Progenitor cell of endocrine pancreas (in vitro differentiated cells): ENCODE measurements at places on chromosomes 16 and 17. TPM values are rescaled to one million over a fixed set of nuclear protein-coding genes. Genes with fewer than 3 reads are reported as not detected.

Gene KRTAP1-5
- total RNA-seq = not detected in 2 replicates

Gene SLFN14
- total RNA-seq = not detected in 2 replicates

Gene GPT2
- total RNA-seq = 93.1 and 99.5 TPM in 2 replicates

Gene EIF3CL
- 74.0 and 106 TPM in 2 replicates for total RNA-seq

DNA sequence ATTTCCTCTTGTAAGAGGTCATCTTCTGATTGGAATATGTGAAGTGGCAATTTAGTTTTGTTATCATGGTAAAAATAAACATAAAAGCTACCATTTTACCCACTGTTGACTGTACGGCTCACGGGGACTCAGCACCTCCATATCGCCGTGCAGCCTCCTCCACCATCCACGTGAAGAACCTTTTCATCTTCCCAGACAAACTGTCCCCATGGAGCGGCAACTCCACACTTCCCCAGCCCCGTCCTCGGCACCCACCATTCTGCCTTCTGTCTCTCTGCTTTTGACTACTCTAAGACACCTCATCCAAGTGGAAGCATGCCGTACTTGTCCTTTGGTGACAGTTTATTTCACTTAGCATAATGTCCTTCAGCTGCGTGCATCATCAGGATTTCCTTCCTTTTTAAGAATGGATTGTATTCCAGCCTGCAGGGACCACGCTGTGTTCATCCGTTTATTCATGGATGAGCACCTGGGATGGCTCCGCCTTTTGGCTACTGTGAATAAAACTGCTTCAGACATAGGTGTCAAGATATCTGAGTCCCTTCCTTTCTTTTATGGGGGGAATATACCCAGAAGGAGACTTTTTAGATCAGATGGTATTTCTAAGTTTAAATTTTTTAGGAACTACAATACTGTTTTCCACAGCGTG lies 14.3 kb downstream of the FBXO31 start:
- no peak for DNase-seq

GRCh38 chr17:67258821-67259468 lies 13.9 kb upstream of the HELZ start:
- DNase-seq = no peak

DNA sequence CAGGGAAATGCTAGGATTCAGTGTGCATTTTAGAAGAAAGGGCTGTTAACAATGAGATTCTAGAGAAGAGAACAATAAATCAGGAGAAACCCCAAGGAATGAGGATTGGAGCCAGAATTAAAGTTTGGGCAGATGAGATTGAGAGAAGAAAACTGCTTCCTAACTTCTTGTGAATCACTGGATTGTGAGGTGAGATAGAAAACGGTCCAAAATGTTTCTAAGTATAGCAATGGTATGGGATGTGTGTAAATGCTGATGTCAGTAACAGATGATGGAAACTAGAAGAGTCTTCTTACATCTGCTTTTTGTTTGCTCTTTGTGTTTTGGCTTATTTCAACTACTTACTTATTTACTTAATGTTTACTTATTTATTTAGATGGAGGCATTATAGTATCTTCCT lies 123.0 kb downstream of the KCNJ2 start:
- DNase-seq = no peak

GRCh38 chr17:81294512-81295030 lies 536 bp downstream of the SLC38A10 start:
- no peak for DNase-seq

DNA sequence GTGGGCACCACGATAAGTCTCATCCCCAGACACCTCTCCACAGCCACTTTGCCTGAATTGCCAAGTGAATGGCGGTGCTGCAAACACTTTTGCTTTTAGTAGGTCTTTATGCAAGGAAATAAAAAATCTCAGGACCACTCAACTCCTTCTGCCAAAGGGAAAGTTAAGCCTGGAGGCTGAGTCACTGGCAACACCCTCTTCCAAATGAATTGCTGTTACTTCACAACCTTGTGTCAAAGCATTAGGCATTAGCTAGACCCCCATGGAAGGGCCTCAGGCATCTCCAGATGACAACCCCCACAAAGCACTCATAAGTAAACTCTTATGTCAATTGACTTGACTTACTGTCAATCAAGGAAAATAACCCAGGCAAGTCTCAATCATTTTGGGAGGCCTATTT lies 43.0 kb downstream of the RNF112 start:
- no peak for DNase-seq

DNA sequence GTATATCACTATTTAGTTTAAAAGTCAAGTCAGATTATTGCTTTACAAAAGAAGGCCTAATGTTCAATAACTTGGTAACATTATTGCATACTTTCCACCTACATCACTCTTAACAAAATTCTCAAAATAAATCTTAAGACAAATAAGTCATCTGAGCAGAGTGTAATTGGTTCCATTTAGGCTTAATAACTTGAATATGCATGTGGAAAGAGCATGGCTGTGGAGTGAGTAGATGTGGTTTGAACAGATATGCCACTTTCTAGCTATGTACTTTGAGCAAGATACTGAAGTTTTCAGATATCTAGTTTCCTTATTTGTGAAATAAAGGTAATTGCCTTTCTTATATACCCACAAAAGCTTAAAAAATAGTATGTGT lies 6.7 kb upstream of the EVI2A start:
- no peak for DNase-seq
